Urinary bladder (tissue), 4 donors: ENCODE measurements at places on chromosomes 13 and 19. TPM values are rescaled to one million over a fixed set of nuclear protein-coding genes. Genes with fewer than 3 reads are reported as not detected.
A peak's percentile ranks its signal among the peaks of the same experiment; 100 is the strongest.

- no peak for DNase-seq
These were observed 7.1 kb downstream of the TEKTIP1 start for GRCh38 chr19:3546119-3546518.

The RNF225 gene
- total RNA-seq: not detected

DNA sequence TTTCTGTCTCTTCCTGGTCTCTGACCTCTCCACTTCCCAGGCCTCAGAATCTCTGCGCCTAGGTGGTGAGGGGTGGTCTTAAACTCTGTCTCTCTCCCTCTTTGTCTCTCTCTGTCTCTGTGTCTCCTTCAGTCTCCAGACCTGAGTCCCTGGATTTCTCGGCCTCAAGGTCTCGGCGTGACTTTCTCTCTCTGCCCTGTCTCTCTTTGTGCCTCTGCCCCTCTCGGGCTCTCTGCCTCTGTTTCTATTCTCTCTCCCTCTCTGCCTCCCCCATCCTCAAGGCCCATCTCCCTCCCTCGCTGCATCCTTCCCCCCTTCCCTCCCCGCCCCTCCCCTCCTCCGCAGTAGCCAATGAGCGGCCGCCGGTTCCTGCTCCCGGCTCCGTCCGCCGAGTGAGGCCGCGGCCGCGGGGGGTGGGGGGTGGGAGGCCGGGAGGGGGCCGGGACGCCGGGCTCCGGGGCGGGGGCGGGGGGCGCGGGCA lies at the start of gene CACNG7:
CACNG7 (plus strand) TSS at position 344 of the 481 bp plus-strand sequence. CDS start 3,554 bp downstream, outside the sequence.
- no peak for DNase-seq

GRCh38 chr19:38736413-38737280 lies 7.6 kb downstream of the CAPN12 start:
- no peak for DNase-seq

DNA sequence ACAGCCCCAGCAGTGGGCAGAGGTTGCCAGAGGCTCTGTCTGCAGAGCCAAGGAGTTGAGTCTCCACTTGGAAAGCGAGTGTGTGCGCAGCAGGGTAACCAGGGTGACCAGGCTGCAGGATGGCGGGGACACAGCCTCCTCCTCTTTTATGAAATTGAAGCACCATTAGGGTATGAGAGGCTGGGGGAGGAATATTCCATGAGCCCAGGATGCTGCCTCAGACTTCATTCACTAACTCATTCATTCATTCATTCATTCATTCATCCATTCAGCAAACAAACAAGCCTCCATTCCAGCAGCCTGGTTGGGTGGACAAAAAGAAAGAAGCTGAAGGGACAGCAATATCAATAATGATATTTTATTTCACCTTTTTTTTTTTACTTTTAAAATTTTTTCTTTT lies 6.6 kb upstream of the LMTK3 start:
- no peak for DNase-seq

GRCh38 chr19:43699506-43700394 lies 16.1 kb upstream of the IRGC start:
- no peak for DNase-seq

DNA sequence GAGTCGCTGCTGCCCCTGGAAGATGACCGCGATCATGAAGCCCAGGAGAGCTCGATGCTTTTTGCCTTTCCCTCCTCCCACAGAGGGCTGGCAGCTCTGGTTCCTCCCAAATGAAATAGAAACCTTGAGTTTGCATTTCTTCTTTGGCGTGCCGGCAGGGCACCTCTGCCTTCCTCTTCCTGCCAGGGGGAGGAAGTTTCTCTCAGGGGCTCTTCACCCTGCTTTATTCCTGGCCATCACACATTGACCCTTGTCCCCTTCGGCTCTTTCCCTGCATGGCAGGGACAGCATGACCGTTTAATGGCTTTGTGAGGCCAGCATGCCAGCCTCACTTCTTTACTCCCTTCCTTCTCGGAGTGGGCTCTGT lies 47.9 kb downstream of the ACTN4 start:
- DNase-seq: no peak

The ZNF160 gene
- 60.1 TPM for total RNA-seq

The ARHGAP35 gene
- total RNA-seq: 33.0 TPM

The EPS8L1 gene
- total RNA-seq: 3.0 TPM

The TTC9B gene
- 0.21 TPM for total RNA-seq

The DAND5 gene
- total RNA-seq: not detected

The LPAR2 gene
- 4.1 TPM for total RNA-seq

DNA sequence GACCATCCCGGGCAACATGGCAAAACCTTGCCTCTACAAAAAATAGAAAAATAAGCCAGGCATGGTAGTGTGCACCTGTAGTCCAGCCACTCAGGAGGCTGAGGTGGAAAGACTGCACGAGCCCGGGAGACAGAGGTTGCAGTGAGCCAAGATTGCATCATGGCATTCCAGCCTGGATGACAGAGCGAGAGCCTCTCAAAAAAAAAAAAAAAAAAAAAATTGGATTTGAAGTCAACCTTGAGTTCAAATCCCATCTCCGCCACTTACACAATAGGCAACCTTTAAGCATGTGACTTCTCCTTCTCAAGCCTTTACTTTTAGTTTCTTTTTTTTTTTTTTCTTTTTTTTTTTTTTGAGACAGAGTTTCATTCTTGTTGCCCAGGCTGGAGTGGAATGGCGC lies 12.0 kb downstream of the KASH5 start:
- DNase-seq: no peak

DNA sequence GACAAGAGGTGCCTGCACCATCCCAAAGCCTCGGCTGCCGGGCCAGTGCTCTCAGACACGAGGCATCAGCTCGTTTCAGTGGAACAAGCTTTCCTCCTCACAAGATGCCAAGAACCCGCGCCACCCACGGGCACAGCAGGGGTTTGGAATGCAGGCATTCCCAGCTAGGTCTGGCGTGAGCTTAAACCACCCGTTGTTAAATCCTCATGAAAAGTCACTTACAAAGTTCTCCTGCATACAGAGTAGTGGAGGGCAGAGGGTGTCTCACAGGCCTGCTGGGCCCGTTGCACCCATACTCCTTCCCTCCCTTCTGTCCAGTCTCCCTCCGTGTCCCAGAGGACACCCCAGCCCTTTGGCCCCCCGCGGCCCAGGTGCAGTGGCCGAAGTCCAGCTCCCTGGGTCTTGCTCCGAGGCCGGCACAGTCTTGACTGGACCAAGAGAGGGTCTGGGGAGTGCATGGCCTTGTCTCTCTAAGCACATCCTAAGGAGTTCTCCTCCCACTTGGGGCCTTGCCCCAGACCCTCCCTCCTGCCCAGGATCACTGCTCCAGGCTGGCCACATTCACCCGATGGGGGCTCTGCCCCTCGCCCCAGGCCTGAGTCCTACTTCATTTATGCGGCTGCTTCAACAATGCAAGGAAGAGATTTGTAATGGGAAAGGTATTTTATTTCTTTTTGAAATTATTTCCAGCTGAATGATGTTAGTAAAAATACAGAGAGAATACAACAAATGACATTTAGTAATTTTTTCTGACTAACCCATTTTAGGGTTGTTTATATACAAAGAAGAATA lies 35.2 kb upstream of the GRTP1 start:
- DNase-seq: no peak

- DNase-seq: no peak
These were observed 21.0 kb downstream of the AXL start for GRCh38 chr19:41239961-41240574.

DNA sequence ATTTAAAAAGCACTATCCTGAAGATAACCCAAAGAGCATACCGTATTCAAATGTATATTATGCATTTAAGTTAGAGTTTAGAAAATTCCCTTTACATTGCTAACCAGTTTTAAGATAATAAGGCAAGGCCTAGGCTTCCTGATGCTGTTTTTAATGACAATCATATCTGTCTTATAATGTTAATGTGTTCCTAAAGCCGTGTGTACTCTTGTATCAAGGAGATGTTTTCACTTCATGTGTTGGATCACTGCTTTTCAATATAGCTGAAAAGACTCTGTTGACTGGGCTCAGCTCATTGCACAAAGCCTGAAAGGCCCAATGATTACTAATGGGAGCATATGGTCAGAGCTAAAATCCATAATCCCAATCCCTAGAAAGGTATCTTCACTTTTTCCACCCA lies 81.6 kb downstream of the DACH1 start:
- DNase-seq: no peak

The CCDC169 gene
- total RNA-seq: 7.0 TPM

- DNase-seq: peak; percentile 71
These were observed 14.7 kb upstream of the ADGRE5 start for GRCh38 chr19:14366529-14366928.

- DNase-seq: no peak
These were observed 1559.2 kb downstream of the SLITRK1 start for GRCh38 chr13:82323101-82323500.

The TTYH1 gene
- 3.6 TPM for total RNA-seq

- no peak for DNase-seq
These were observed 2.9 kb upstream of the ZNF700 start for GRCh38 chr19:11921852-11922495.

The MBD3L2 gene
- not detected for total RNA-seq

DNA sequence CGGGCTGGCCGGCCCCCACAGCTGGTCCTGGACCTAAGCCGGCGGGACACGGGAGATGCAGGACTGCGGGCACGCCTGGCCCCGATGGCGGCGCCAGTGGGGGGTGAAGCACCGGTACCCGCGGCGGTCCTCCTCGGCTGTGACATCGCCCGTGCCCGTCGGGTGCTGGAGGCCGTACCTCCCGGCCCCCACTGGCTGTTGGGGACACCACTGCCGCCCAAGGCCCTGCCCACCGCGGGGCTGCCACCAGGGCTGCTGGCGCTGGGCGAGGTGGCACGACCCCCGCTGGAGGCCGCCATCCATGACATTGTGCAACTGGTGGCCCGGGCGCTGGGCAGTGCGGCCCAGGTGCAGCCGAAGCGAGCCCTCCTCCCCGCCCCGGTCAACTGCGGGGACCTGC lies 3.1 kb downstream of the GRIN3B start:
- no peak for DNase-seq

DNA sequence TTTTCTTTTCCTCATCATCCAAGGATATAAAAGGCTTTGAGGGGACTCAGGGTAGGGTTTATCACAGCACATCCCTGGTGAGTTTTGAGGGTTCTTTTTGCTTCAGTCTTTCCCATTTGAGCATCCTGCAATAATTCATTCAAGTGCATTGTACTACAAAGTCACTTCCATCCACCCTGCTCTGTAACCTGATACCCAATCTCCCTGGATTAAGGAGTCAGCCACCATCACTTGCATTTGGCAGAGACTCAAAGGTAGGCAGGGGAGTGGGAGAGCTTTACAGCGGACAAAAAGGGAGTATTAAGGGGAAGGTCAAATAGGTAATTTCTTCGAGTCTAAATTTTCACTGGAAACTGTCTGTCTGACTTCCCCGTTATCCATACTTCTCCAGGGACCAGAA lies 216.1 kb upstream of the TMTC4 start:
- no peak for DNase-seq

DNA sequence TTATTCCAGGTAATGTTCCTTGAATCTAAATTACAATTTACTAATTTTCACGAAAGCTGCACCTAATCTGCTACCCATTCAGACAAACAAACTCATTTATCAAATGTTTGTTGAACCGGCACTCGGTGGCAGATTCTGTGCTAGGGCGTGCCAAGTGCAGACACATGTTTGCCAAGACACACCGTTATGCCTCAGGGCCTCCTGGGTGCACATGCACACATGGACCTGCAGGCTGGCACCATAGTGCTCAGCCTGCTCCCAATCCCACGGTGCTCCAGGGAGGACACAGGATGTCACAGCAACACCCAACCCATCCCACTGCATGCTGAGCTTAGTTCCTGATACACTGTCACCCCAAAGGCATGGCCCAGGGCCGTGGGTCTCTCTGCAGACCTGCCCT lies 7.7 kb downstream of the SCGB2B2 start:
- DNase-seq: no peak

DNA sequence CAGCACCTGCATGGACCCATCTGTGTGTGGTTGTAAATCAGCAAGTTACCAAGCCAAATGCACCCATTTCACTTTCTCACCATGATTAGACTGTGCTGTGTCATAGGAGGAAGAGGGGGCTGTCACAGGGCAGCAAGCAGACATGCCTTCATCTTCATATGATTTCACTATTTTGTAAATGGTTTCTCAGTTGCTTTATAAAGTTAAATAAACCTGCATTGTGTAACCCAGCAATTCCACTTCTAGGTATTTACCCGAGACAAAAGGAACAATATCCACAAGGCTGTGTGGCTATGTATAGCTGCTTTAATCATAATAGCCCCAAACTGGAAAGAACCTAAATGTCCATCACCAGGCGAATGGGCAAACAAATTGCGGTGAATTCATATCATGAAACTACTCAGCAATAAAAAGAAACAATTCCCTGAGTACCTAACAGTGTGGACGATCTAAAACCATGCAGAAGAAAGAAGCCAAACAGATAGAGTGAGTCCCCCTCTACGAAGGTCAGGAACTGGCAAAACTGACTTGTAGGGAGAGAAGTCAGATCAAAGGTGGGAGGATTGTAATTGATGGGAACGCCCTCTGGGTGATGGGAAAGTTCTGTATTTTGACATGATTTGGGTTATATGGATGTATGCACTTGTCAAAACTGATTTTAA lies 185.4 kb downstream of the COL4A1 start:
- no peak for DNase-seq

The MAST1 gene
- 0.74 TPM for total RNA-seq

The FCER2 gene
- 0.21 TPM for total RNA-seq

DNA sequence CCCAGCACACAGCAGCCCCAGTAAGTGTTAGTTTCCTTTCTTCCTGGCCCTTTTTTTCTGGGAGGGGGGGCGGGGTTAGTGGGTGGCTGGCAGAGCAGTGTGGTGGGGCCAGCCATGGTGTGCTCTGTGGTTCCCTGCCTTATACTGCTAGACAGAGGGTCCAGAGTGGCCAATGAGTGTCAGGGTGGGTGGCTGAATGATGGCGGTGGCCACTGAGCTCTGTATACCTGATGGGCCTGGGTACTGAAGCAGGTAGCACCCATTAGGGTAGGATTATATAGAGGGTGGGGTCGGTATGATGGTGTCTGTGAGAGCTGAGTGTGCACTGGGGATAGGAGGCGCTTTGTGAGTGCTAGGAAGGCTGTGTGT lies 13.8 kb downstream of the CIC start:
- DNase-seq: no peak

DNA sequence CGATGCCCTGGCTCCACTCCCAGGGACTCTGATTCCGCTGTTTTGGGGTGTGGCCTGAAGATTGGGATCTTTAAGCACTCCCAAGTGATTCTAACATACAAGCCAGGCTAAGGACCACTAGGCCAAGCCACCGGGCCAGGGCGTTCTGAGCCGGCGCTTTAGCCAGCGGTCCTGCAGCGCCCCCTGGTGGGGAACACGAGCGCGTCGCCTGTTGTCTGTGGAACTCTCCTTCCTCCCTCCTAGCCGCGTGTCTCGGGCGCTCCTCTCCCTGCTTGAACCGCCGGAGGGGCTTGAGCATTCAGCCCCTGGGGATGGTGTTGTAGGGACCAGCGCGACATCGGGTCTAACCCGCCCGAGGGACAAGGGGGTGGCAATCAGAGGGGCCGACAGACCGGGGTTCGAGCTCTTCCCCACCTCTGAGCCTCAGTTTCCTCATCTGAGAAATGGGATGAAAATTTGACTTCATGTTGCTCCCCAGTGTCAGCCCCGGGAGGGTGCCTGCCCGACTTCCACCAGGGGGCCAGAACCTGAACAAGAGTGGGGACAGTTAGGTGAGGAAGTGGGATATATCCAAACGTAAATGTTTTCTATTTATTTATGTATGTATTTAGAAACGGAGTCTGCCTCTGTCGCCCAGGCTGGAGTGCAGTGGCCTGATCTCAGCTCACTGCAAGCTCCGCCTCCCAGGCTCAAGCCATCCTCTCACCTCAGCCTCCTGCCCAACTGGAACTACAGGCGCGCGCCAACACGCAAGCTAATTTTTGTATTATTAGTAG lies 18.0 kb upstream of the PNMA8B start:
- DNase-seq: no peak
